CD4-positive, alpha-beta T cell treated with Interleukin-2 at 100 ng/mL for 4 hours (primary cell): ENCODE measurements at places on chromosomes 16 and 17.
A peak's percentile ranks its signal among the peaks of the same experiment; 100 is the strongest.

DNA sequence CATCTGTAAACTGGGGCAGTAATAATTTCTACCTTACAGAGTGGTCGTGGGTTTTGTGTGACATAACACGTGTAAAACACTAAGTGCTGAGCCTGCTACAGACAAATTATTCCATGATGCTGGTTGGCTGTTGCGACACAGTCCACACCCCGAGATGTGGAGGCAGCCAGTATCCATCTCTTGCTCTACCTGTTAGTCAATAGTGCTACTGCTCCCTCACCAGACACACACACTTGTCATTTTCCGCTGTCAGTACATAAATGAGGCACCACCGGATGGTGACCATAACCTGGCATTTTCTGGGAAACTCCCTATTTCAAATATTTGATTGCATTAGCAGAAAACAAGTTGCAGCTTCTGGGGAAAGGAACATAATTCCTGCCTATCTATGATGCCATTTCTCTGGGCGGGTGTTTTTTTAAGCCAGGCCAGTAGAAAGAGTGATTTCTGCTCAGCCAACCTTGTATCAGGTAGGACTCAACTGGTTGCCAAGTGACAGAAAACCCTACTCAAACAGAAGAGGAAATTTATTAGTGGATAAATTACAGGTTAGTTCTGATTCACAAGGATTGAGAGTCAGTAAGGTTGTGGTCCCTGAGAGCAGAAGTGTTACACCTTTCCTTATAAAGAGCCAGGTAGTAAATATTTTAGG lies 24.1 kb downstream of the DNAJA2 start:
- peak; percentile 55 for DNase-seq

GRCh38 chr16:67283826-67284555 lies 4.7 kb downstream of the PLEKHG4 start:
- no peak for DNase-seq

- no peak for DNase-seq
Observed at GRCh38 chr17:82029391-82029790, 2.1 kb upstream of the RAC3 start.

DNA sequence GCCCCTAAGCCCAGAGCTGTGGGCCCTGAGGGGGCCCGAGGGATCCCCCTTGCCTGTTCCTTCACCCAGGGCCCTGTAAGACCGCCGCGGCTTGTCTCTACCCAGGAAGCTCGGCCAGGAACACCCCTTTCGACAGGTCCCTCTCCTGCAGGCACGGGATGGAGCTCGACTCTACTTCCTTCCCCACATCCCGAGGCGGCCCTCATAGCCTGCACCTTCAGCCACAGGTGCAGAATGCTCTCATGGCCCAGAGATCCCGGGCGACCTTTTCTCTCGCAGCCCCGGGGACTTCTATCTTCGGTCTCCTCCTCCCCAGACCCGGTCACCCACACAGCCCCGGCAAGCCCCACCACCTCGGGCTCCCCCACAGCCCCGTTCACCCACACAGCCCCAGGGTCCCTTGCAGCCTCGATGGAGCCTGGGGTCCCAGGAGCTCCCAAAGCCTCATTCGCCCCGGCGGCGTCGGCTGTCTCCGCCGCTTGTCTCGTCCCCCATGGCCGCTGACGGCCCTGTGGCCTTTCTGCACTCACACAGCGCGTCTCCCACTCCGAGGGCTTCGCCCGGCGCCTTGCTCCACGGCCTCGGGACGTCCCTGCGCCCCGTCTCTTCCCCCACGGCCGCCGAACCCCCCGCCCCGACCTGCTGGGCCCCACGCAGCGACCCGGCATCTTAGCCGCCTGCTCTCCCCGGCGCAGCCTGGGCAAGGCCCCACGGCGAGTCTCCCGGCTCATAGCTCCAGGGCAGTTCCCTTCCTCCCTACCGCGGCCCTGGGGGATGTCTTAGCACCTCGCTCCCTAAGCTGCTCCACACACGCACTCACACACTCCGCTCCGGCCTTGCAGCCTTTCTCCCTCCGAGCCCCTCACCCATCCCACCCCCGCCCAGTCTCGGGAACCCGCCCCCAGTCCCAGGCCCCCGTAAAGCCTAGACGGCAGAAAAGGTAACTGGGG lies 650 bp downstream of the KIAA0753 start:
- DNase-seq = peak; percentile 23

DNA sequence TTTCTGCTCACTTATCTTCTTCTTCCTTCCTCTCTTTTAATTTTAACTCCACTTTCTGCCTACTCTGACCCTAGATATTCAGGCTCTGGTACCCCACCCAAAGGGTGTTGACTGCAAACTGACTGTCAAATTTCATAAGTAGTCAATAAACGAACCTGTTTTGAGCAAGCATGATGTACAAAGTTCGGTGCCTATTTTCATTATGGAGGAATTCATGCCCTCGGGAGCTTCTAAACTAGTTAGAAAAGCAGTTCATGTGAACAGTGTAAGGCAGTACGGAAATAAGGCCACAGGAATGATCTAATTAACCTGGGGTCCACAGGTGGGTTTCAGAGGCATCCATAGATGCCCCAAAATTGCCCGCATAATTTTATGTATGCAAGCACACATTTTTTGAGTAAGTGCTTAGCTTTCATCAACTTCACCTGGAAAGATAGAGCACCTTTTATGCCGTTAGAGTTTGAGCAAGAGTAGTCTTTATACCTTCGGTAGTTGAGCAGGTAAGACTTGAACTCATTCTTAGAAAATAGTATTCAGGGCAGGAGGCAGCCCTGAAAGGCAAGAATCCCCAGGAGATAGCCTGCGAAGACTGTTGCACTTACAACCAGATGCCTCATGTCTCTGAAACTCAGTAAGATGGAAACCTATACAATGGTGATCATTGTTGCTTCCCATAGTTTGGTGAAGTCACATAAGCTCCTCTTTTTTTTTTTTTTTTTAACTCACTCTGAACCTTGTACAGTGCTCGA lies 36.6 kb upstream of the TBX2 start:
- DNase-seq = no peak

GRCh38 chr16:68436581-68436980 lies 11.7 kb downstream of the SMPD3 start:
- no peak for DNase-seq

GRCh38 chr17:73554498-73554897 lies 89.7 kb downstream of the SDK2 start:
- no peak for DNase-seq

DNA sequence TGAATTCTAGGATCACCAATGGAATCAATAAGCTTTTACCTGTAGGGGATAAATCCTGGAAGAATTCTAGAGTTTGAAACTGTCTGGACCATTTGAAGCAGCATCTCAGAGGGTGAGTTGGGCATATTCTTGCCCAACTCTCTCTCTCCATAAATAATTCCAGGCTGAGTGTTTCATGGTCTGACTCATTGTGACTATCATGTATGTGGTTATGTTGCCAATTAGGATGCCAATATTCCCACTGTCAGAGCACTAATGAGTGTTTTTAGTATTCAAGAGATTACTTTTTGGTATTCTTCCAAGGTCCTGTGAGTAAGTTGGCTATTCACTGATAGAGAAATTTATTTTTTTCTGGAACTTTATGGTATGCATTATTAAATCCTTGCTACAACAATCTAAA lies 456.9 kb downstream of the TOX3 start:
- DNase-seq = no peak

DNA sequence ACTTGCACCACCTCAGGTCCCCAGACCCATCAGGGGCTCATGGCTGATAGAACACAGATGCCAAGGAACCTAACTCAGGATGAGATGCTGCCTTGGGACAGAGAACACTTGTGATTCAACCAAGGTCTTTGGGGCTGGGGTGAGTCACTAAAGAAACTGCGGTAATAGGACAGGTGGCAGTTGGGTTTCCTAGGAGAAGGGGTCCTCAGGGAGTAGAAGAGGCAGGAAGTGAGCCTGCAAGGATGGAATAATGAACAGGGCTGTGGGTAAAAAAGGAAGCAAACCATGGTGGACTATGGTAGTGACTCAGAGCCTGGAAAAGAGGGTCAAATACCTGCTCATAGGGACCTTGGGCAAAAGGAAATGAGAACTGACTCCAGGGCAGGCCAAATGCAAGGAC lies 6.5 kb upstream of the PNPO start:
- no peak for DNase-seq

DNA sequence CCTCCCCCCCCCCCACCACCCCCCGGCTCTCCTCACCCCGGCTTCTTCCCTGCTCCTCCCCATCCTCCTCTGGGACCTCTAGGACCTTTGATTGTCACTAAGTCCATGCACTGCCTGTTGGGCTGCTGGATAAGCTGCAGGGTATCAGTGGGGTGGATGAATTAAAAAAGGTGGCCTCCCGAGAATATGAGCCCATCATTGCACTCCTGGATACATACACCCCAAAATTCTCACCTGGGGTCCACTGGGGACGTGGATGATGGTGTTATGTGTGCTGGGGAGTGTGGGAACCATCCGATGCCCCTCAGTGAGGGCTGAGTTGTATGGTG lies 88.8 kb downstream of the IRF8 start:
- no peak for DNase-seq

GRCh38 chr16:69922200-69922599 lies 28.9 kb upstream of the CLEC18A start:
- no peak for DNase-seq

DNA sequence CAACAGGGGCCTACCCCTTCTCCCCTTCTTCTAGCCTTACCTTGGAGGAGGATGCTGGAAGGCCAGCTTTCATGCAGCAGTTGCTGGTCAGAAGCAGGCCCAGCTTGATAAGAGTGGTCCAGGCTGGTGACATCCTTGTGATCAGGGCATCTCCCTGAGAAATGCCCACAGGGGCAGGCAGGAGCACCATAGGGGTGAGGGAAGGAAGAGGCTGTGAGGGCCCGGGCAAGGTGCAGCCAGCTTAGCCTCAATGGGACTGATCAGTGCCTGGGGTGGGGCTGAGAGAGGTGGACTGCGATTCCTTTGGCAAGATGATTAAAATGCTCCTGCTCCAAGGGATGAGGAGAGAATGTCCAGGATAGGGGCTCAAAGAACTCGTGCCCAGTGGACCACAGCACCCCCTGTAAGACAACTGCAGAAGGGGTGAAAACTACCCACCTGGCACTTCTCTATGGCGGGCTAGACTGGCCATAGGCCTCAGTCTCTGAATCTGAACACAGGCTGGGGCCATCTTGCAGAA lies 9.5 kb upstream of the GALK1 start:
- no peak for DNase-seq

DNA sequence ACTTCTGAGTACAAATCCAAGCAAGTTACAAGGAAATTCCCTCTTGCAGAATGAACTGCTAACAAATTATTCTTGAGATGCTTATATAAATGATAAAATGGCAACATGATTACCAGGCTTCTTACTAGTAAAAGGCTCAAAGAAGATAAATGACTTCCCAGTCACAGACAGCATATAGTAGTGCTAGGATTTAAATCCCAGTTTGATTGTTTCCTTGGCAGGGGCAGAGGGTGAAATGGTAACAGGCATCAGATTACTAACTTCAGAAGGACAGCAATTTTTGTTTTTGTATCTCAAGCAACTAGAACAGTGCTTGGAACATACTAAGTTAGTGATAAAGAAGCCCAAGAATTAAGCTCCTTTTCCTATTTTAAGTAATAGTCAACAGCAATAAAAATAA lies 102.8 kb downstream of the SSH2 start:
- DNase-seq = no peak

GRCh38 chr16:48292452-48292851 lies 45.1 kb upstream of the ABCC11 start:
- DNase-seq = no peak

DNA sequence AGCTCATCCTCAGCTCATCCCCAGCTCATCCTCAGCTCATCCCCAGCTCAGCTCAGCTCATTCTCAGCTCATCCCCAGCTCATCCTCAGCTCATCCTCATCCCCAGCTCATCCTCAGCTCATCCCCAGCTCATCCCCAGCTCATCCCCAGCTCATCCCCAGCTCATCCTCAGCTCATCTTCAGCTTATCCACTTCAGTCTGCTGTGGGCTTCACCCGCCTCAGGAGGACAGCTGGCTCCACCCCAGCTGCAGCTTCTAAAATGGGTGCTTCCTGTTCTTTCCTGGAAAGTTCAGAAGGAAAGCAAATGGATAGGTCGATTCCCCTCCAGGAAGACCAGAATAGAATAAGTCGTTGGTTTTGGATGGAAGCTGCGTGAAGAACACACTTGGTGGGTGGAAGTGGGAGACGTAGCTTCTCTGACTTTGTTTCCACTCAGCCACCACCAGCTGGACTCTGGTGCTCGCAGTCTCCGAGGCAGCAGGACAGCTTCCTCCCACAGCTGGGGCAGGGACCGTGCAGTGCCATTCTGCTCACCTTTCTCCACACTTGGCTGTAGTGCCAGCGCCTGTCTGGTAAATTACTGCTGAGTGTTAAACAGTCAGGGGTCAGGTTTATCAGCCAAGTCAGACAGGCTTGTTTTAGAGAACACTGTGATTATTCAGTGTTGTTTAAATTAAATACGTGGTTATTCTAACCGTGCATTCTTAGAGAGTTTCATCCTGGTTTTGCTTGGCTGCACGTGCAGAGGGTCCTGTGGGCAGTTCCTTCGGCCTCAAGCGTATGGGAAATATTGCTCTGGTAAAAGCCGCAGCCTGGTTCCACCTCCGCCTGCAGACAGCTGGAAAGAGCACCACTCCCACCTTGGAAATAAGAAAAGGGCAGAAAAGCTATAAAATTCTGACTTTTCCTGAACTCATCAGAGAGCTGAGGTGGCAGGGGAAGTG lies 61.0 kb upstream of the CHMP6 start:
- no peak for DNase-seq

- no peak for DNase-seq
Observed at GRCh38 chr17:78039581-78039980, 81.1 kb downstream of the TNRC6C start.

DNA sequence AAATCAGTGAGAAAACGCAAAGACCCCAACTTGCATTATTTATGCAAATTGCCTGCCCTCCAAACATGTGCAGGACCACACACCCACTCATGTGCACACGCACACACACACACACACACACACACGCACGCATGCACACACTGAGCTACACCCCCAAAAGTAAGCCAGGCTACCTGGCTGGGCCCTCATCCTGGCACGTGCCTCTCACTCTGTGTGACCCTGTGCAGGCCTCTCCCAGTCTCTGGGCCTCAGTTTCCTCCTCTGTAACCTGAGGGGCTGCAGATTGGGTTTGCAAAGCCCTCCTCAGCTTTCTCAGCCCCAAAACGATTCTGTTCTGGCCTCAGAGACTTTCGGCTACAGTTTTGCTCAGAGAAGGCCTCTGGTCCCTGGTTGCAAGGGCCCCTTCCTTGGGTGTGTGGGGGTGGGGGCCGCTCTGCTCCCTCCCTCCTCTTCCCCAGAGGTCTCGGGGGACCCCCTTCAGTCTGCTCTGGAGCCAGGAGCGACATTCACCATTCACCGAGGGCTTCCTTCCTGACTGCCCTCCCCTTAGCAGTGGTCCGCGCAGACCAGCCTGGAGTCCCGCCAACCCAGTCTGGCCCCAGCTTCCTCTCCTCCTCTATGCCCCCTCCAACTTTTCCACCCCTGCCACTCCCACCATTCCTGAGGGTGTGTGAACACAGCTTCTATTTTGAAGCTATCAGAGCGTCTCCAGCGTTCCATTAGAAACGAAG lies 5.4 kb upstream of the PIK3R6 start:
- no peak for DNase-seq

GRCh38 chr17:4249452-4250029 lies 14.2 kb downstream of the ANKFY1 start:
- DNase-seq = peak; percentile 32
